WERI-Rb-1 (cell line): ENCODE measurements at places on chromosomes 1 and 21.
A peak's percentile ranks its signal among the peaks of the same experiment; 100 is the strongest.

GRCh38 chr1:221708076-221708571 is 33.8 kb downstream of the DUSP10 start:
- no peak for DNase-seq

GRCh38 chr21:25457411-25457810 is 149.9 kb downstream of the MRPL39 start:
- DNase-seq, result no peak

DNA sequence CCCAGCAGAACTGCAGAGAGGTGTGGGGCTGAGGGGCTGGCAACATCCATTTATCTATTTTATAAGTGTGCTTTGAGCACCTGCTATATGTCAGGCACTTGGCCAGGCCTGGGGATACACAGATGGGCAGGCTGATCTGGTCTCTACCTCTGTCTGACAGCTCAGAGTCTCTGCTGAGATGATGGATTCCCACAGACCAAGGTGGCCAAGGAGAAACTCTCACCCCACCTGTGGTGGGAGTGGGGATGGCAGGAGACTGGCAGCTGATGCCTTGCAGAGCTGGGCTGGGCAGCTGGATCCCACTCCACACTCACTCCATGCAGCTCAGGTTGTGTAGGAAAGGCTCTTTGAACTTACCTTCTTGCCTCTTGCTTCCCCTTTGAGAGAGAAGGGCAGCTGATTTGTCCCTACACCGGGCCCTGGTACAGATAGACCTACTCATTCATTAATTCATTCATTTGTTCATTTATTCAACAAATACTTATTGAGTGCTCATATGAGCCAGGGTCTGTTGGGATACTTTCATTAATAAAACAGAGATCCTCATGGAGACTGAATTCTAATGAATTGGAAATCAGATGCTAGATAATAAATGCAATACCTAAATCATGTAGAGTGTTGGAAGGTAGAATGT is 9.0 kb downstream of the ADORA1 start:
- DNase-seq, result peak; percentile 56

DNA sequence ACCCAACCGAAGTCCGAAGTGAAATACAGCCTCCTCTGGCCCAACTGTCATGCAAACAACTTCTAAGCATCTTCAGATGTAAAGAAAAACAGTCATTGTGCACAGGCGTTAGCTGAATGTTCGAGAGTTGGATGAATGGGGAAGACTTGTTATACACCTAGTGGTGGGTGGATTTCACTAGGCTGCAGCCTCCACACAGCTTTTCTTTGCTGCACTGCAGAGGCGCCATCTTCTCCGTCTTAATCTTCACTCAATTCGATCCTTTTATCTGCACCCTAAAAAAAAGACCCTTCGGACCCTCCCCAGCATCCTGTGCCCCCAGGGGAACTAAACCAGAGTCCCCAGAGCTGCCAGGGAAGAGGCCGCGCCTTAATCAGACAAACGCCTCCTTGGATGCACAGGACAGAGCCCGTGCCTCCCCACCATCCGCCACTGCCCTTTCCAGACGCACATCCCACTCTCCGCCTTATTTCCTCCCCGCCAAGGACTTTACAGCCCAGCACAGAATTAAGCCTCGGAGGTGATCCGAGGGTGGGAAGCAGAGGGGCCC is 1.4 kb downstream of the APP start:
- DNase-seq, result peak; percentile 71

- DNase-seq, result no peak
These were observed 26.3 kb downstream of the KCNN3 start for GRCh38 chr1:154843636-154844296.

DNA sequence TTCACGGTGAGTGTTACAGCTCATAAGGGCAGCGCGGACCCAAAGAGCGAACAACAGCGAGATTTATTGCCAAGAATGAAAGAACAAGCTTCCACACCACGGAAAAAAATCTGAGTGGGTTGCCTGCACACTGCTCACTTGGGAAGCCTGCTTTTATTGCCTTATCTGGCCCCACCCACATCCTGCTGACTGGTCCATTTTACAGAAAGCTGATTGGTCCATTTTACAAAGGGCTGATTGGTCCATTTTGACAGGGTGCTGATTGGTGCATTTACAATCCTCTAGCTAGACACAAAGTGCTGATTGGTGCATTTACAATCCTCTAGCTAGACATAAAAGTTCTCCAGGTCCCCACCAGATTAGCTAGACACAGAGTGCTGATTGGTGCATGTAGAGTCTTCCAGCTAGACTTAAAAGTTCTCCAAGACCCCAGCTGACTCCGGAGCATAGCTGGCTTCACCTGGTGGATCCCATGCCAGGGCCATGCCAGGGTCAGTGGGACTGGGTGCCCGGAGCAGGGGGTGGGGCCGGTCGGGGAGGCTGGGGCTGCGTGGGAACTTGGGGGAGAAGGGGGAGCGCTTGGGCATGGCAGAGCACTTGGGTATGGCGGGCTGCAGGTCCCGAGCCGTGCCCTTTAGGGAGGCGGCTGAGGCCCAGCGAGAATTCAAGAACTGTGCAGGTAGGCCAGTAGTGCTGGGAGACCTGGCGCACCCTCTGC is 75.4 kb upstream of the ATP1A1 start:
- DNase-seq, result no peak

- DNase-seq, result no peak
These were observed 125.8 kb upstream of the ATP1B1 start for GRCh38 chr1:168980656-168981055.

- DNase-seq, result no peak
These were observed 61.4 kb upstream of the DYNLT5 start for GRCh38 chr1:66690666-66691381.

DNA sequence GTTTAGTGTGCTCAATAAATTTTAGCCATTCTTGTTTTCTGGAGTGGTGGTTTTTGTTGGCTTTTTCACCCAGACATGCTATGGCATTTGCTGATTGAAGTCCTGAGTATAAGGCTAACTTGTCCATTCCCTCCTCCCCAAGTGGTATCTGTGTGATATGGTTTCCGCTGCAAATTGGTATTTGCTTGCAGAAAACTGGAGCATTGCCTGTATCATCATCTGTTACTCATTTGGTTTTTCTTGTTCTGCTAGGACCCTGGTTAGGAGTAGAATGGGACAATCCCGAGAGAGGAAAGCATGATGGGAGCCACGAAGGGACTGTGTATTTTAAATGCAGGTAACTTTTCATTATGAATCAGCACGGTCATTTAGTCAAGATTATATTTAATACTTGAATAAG is 34.0 kb downstream of the TBCE start:
- peak; percentile 0 for DNase-seq
